ENCODE measurements at places on chromosomes 7 and 10.

- no peak for DNase-seq
These were observed 168.8 kb upstream of the RHOBTB1 start for GRCh38 chr10:61112771-61113170.

GRCh38 chr7:135942614-135943013 is 34.5 kb downstream of the MTPN start:
- no peak for DNase-seq

DNA sequence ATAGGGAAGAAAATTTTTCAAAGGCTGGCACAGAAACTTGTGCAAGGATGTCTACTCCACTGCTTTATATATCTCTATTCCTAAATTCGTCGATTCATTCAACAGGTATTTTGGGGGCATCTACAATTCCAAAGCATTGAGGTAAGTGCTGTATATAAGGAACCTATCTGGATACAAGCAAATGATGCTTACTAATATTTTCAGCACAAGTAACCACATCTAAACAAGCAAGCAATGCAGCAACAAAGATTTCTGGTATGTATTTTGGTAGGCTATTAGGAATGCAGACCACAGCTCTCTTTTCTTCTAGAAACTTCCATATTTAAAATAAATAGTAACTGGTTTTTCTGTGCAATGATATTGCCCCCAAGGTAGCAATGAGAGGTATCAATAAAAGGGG is 183.9 kb downstream of the SGMS1 start:
- DNase-seq, result no peak

DNA sequence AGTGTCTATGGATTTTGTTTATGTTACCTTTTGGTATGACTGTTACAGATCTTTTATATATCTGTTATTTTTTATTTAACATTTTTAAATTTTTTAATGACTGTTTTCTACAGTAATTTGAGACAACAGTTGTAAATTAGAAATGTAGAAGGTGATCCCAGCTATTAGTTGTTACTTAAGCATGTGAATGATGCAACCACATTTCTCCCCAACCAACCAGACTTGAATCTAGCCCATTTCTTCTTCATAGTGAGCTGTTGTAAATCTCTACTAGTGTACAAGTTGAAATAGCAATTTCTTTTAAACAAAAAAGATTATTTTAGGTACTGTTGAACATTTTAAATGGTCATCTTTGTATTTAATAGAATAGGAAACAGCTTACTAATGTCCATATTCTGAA is 18.0 kb downstream of the TMEM106B start:
- DNase-seq, result no peak

DNA sequence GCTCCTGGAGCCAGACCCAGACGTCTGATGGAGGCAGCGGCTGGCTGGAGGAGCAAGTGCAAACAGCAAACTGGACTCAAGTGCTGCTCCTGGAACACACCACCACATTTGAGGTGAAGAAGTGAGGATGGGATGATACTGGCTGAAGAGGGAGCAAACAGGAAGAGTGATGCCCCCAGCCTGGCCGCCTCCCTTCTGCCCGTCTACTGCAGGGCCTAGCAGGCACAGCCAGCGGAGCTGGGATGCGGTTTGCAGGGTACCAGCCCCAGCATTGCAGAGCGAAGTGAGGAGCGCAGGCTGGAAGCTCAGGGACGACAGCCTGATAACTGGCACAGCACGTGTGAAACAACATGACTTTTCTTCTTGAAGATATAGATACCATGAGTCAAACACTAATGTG is 111.8 kb upstream of the ZNF32 start:
- peak; percentile 26 for DNase-seq

- DNase-seq, result no peak
These were observed 53.0 kb downstream of the PTPRN2 start for GRCh38 chr7:158534598-158534997.

GRCh38 chr10:102090772-102091171 is 25.6 kb downstream of the HPS6 start:
- DNase-seq, result no peak

GRCh38 chr10:110651044-110651958 is 7.2 kb downstream of the RBM20 start:
- DNase-seq, result peak; percentile 87

DNA sequence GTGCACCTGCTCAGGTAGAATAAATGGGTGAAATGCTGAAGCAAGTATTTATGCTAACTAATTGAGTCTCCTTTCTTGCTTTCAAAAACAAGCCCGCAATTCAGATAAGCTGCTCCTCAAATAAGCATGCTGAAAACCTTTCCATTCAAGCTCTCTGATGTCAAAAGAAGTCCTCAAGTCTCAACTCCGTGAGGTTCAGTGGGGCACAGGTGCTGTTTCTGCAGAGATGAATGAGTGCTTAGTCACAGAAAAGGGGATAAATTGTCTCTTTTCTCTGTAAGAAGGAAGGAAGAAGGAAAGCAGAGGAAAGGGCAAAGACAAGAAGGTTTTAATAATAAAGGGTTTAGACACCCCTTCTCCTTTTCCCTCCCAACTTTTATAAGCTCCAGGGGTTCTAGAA is 229.8 kb upstream of the NPY start:
- DNase-seq, result no peak

DNA sequence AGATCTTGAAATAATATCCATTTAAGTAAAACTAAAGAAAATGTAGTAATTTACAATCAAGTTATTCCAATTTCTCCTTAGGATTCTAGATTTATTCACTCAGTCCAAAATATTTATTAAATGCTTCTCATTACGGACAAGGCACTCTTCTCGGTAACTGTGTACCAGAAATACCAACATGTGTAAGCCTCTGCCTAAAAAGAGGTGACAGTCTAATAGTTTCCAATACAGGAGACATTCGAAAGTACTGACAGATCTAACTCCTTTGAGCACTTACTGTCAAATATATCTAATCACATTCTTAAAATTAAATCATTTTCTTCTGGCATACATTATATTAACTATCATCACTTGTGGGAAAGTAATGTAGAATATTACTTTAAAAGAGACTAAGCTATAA is 26.9 kb downstream of the TMEM168 start:
- no peak for DNase-seq

DNA sequence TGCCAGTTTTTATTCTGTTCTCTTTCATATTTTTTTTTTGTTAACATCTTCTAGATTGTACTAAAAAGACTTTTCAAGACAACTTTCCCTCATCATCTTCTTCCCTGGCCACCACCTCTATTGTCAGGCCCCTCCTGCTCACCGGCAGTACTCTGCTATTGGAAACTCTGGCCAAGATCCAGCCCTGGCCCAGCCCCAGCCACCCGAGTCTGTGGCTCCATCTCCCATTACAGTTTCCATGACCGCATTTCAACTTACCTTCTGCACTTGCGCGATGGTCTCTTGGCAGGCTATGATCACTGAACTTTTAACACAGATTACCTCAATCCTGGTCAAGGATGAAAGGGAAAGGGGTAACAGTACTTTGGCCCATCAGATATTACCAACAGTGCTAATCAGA is 137.7 kb upstream of the POM121L12 start:
- DNase-seq, result peak; percentile 83

DNA sequence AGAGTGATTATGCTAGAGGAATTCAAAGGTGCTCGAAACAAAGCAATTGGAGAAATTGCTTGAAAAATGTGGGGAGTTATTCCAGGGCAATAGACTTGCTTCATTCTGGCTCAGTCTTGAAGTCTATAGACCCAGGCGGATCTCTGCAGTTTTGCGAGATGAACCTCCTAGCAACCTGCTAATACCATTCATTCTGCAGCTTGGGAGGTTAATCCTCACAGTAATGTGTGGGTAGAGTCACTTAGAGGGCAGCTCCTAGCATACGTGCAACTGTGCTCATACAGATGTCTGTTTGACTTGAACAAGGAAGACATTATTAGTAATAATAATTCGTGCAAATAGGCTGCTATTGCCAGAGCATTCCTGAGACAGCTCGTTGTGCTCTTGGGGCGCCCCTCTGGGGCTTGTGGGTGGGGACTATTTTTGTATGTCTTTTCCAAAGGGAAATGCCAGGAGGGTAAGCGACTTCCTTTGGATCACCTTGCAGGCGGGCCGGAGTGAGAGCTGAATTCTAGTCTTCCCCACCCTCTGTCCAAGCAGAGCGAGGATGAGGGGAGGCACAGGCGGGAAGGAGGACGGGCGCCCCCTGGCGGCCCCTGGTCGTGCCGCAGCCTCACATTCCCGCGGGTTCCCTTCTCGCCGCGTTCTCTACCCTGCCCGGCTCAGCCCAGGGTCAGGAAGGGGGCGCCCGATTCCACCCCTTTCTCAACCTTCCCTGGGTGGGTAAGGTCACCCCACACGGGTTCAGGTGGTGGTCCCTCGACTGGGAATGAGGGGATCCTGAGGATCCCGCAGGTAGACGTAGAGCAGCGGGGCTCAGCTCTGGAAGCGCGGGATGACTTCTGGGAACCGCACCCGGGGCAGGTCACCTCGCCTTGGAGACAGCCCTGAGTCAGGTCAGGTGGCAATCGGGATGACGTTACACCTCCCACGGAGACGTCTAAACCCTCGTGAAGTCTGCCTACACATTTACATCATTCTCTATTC is 241.5 kb downstream of the PHTF2 start:
- DNase-seq, result peak; percentile 68

- no peak for DNase-seq
These were observed 100.7 kb downstream of the IQUB start for GRCh38 chr7:123433665-123434064.

DNA sequence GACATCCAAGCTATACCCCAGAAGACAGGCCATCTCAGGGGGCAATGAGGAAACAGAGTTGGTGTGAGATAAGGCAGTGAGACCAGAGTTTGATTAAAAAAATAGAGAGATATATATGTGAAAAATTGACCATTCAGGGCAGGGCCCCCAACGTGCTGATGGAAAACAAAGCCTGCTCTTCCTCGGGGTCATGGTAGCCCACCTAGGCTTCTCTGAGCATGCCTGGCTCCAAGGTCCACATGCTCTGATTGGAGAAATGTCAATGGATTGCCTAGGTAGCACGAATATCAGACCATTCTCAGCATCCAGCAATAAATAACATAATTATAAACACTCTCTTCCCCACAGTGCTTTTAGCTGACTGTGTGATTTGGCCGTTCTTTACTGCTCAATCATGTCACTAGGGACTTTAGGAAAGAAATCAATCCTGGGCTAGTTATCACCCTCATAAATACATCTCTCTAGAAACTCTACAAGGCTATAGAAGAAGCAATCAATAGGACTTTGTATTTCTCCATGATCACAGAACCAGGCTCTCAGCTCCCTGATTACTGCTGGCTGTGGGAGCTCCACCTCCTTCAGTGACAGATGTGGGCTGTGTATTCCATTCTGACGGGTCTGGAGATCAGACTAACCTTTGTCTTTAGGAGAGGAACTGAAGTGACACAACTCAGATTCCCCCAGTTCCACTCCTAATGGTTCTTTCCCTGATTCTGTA is 766.4 kb downstream of the GRID1 start:
- DNase-seq, result no peak

DNA sequence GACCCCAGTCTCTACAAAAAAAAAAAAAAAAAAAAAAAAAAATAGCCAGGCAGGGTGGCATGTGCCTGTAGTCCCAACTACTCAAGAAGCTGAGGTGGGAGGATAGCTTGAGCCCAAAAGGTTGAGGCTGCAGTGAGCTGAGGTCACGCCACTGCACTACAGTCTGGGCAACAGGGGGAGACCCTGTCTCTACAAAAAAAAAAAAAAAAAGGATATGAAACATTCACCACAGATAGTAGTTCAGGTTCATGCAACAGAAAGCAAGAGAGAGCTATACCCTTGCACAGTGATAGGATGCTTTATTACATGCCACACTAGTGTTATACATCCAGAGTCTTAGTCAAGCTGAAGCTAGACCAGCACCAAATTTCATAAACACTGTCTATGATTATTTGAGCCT is 148.4 kb upstream of the KAT6B start:
- no peak for DNase-seq

DNA sequence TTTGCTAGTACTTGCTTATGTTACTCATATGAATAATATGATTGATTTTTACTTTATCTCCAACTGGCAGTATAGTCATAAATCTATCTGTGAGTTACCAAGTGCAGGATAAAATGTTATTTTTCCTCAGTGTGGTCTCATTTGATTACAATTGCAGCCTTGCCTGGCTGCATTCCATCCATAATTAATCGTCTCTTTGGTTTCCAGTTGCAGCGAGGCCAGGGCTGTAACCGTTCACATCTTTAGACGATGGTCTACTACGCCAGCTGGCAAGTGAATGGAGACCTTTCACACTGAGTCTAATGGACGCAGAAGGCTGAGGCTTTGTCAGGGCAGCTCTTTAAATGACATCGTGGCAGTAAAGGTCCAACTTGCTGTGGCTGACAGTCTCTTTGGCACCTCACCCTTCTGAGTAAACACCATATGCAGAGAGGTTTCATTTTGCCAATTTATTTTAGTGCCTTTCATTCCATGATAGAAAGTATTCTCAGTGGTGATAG is 84.0 kb downstream of the ARL4A start:
- peak; percentile 65 for DNase-seq

GRCh38 chr7:19101472-19101871 is 16.0 kb downstream of the TWIST1 start:
- DNase-seq, result no peak

- no peak for DNase-seq
These were observed 24.7 kb upstream of the SFTPA1 start for GRCh38 chr10:79585870-79586527.

GRCh38 chr7:130096243-130096827 is 26.0 kb downstream of the KLHDC10 start:
- no peak for DNase-seq

DNA sequence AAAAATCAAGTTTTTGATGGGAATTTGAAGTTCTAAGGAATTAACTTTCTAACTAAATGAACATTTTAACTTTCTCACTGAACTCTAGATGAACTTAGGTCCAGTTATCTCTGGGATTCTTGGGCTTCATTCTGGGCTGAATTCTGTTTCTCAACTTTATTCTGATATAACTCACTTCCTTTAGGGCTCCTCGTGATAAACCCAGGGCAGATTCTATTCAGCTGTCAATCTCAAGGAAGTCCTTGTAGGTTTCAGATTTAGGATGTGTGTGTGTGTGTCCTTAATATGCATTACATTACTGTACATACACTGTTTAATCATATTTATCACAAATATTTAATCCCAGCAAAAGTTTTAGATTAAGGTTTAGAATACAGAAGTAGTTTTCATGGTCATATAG is 344.3 kb downstream of the GATA3 start:
- no peak for DNase-seq

DNA sequence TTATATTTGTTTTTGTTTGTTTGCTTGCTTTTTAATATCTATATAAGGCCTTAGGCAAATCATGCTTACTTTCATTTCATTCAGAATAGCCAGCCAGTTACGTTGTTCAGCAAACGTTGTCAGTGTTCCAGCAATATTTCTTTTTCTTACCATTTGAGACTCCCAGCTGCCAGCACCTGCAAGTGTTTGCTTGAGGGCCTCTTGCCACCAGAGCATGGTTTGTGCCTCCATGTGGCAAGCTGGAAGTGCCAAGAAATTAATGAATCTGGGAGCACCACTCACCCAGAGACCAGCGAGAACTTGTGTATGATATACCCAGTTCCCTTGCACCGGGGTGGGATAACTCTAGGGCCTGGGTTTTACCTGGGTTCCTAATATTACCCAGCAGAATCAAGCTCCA is 177.1 kb upstream of the CSTF2T start:
- DNase-seq, result no peak

- DNase-seq, result no peak
These were observed 19.1 kb upstream of the OTUD1 start for GRCh38 chr10:23419655-23420329.

All from sigmoid colon (tissue), 7 donors.